Stimulated activated CD8-positive, alpha-beta memory T cell treated with anti-CD3 and anti-CD28 coated beads, Interleukin-15, amount 100 ng/mL, for 4 hours (primary cell): ENCODE measurements at places on chromosomes 6 and 20.

DNA sequence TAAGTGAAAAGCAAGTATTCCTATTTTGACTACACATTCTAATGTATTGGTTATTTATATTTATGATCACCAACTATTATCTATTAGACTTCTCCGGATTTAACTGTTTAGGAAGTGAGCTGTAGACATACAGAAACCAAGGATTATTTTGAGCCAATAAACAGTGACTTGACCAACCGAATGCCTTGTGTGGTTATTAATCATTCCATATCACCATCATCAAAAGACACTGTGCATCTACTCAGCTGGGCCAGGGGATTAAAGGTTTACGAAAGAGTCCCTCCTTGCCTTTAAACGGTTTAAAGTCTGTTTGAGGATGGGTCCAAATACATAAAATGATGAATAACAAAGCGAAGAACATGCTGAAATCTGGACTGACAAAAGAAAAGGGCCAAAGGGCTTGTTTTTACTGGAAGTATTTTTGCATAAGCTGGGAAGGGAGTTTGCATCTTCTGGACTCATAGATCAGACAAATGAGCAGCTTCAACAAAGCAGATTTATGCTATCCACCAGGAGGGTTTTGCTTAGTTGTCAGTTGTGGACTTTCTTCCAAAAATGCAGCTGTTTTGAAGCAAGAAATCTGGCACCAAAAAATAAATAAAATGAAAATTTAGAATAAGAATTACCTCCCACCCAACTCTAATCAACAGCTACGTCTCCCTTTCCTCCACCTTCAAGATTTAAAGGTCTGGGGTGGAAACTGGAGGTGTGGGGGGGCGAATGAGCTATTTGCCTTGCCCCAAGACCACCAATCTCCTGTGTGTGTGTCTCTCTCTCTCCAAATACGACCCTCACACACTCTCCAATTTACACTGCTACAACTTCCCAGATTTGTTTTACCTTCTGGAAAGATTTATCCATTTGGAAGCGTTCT is 33.6 kb upstream of the ID4 start:
- DNase-seq, result no peak

DNA sequence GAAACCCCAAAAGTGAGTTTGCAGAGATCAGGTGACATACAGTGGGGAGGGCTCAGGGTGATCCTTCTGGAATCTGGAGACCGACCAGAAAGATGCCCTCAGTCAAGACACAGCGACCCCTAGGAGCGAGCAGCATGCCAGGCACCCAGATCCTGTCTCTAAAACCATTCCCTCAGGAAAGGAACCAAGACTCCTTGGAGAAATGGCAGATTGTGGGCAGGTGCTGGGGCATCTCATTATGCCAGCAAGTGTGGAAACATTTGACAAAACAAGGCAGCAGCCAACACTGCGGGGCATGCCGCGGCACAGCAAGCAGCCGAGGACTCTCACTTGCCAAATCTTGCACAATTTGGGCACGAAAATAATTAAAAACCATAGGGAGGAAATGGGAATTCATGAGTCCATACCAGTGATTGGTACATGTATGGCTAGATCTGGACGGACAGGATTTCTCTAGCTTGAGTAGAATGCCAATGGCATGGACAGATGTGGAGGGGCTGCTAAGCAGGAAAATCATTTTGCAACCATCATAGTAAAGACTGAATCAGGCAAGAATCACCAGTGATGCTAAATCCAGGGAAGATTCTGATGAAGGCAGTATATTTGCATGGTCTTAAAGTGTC is 76.9 kb downstream of the GINS1 start:
- no peak for DNase-seq

GRCh38 chr6:158057213-158057987 is 75.7 kb downstream of the SYNJ2 start:
- no peak for DNase-seq

- DNase-seq, result no peak
These were observed 3.1 kb downstream of the JAG1 start for GRCh38 chr20:10670501-10671220.

DNA sequence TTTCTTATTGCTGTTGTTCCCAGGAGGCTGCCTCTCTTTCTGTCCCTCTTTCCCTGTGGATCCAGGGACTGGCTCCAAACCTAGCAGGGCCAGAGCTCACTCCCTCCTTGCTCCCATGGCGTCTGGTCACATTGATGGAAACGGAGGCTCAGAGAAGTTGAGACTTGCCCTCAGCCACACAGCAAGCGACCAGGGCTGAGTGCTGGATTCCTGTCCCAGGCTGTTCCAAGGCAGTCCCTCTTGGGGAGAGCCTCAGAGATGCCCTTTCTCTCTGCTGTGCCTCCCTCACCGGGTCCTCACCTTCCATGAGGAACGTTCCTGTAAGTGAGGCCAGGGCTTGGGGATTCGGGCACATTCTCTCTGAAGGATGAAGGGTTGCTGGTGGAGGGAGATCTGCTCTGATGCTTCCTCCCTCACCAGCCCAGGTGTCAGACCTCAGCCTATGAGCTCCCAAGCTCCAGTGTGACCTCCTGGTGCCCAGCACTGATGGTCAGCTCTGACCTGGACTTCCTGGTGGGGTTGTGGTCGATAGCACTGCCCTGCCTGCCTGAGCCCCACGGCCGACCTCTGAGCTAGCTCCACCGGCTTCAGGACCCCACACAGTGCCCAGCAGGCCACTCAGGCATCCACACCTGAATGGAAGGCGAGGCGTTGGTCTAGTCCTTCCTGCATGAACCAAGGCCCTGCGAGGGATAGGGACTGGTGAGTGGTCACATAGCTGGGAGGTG is 26.8 kb downstream of the SUN5 start:
- no peak for DNase-seq

- no peak for DNase-seq
These were observed 30.8 kb upstream of the PPP1R3G start for GRCh38 chr6:5054245-5054873.
